Upper lobe of left lung (tissue), 6 donors: ENCODE measurements at places on chromosomes 16 and 17.

- no peaks in the 10 kb centered on the region for H3K36me3 ChIP-seq
- H3K4me1 ChIP-seq = peaks cover 11% of the 10 kb centered on the region
- H3K27me3 ChIP-seq = no peaks in the 10 kb centered on the region
- peak overlapping the region; percentile 39 for H3K27ac ChIP-seq
- DNase-seq = peak; percentile 76
- no peak overlapping the region for H3K4me3 ChIP-seq
Observed at GRCh38 chr16:68778551-68779231, 41.6 kb downstream of the CDH1 start.

DNA sequence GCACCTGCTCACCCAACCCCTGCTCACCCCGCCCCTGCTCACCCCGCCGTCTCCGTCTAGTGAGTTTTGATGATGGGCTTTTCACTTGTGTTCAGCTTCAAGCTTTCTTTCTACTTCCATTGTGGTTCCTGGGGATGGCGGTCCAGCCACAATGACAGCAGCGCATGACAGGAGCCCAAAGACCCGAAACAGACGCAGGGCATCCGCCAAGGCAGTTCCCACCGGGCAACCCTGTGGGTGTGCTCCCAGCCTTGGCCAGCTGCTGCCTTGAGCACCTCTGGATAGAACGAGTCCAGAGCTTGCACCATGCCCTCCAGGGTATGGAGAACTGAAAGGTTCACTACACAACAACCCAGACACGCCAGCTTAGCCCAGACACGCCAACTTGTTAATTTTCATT lies 92.9 kb upstream of the CHMP6 start:
- peaks cover 6% of the 10 kb centered on the region for H3K36me3 ChIP-seq
- H3K4me1 ChIP-seq = peaks cover 3% of the 10 kb centered on the region
- no peak overlapping the region for H3K27ac ChIP-seq
- DNase-seq = no peak
- no peaks in the 10 kb centered on the region for H3K27me3 ChIP-seq

- no peak overlapping the region for H3K27ac ChIP-seq
- H3K4me3 ChIP-seq = no peak overlapping the region
- DNase-seq = no peak
- no peaks in the 10 kb centered on the region for H3K36me3 ChIP-seq
- no peaks in the 10 kb centered on the region for H3K27me3 ChIP-seq
- H3K4me1 ChIP-seq = no peaks in the 10 kb centered on the region
Observed at GRCh38 chr17:77358801-77359200, 218.0 kb downstream of the SEC14L1 start.

DNA sequence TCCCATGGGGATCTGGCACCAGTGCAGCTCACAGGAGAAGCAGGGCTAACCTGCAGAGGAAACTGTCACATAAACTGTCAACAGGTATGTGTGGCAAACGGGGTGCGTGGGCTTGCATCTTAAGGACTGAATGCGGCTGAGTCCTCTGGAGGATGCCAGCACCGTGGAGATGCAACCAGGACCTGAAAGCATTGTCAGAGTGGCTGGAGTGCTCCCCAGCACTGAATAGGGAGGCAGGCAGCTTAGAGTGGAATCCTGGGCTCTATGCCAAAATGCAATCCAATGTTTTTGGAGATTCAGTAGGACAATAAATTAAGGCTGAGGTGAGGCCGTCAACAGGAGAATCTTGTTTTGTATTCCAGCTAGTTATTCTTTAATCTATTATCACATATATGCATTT lies 21.3 kb upstream of the SALL1 start:
- no peaks in the 10 kb centered on the region for H3K27me3 ChIP-seq
- H3K4me1 ChIP-seq = no peaks in the 10 kb centered on the region
- no peak overlapping the region for H3K4me3 ChIP-seq
- H3K27ac ChIP-seq = no peak overlapping the region

DNA sequence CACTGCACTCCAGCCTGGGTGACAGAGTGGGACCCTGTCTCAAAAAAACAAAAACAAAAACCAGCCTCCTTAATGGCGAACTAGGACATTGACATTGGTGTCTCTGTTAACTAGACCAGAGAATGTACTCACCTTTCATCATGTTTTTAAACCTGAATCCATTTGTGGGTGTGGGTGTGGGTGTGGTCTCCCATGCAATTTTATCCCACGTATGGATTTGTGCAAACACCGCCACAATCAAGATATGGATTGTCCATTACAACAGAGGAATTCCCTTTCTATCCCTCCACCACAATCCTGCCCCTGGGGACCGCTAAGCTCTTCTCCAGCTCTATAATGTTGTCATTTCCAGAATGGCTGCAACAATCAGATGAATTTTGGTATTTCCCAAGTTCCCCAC lies 49.9 kb downstream of the DNAH17 start:
- H3K27ac ChIP-seq = no peak overlapping the region
- DNase-seq = no peak
- H3K27me3 ChIP-seq = no peaks in the 10 kb centered on the region
- no peaks in the 10 kb centered on the region for H3K36me3 ChIP-seq

GRCh38 chr17:54662978-54663876 lies 237.4 kb upstream of the TOM1L1 start:
- H3K27me3 ChIP-seq = no peaks in the 10 kb centered on the region
- no peak overlapping the region for H3K27ac ChIP-seq
- no peak for DNase-seq
- H3K36me3 ChIP-seq = no peaks in the 10 kb centered on the region
- H3K4me1 ChIP-seq = no peaks in the 10 kb centered on the region
- H3K4me3 ChIP-seq = no peak overlapping the region

GRCh38 chr17:17568772-17569195 lies 22.7 kb downstream of the PEMT start:
- H3K36me3 ChIP-seq = no peaks in the 10 kb centered on the region
- H3K4me3 ChIP-seq = no peak overlapping the region
- DNase-seq = peak; percentile 80
- H3K27ac ChIP-seq = no peak overlapping the region
- no peaks in the 10 kb centered on the region for H3K27me3 ChIP-seq
- H3K4me1 ChIP-seq = peaks cover 28% of the 10 kb centered on the region

GRCh38 chr16:53131050-53131362 lies 76.2 kb downstream of the CHD9 start:
- peak overlapping the region; percentile 92 for H3K4me3 ChIP-seq
- DNase-seq = no peak
- no peaks in the 10 kb centered on the region for H3K36me3 ChIP-seq
- H3K27ac ChIP-seq = peak overlapping the region; percentile 95
- peaks cover 18% of the 10 kb centered on the region for H3K4me1 ChIP-seq
- H3K27me3 ChIP-seq = no peaks in the 10 kb centered on the region

- peak; percentile 65 for DNase-seq
- no peaks in the 10 kb centered on the region for H3K36me3 ChIP-seq
- no peak overlapping the region for H3K27ac ChIP-seq
- H3K27me3 ChIP-seq = no peaks in the 10 kb centered on the region
- H3K4me1 ChIP-seq = no peaks in the 10 kb centered on the region
- no peak overlapping the region for H3K4me3 ChIP-seq
Observed at GRCh38 chr16:88121886-88122580, 170.8 kb downstream of the BANP start.

GRCh38 chr17:67528751-67529436 lies 151.8 kb downstream of the PITPNC1 start:
- H3K36me3 ChIP-seq = no peaks in the 10 kb centered on the region
- DNase-seq = peak; percentile 84
- H3K4me3 ChIP-seq = peak overlapping the region; percentile 21
- H3K27ac ChIP-seq = no peak overlapping the region

DNA sequence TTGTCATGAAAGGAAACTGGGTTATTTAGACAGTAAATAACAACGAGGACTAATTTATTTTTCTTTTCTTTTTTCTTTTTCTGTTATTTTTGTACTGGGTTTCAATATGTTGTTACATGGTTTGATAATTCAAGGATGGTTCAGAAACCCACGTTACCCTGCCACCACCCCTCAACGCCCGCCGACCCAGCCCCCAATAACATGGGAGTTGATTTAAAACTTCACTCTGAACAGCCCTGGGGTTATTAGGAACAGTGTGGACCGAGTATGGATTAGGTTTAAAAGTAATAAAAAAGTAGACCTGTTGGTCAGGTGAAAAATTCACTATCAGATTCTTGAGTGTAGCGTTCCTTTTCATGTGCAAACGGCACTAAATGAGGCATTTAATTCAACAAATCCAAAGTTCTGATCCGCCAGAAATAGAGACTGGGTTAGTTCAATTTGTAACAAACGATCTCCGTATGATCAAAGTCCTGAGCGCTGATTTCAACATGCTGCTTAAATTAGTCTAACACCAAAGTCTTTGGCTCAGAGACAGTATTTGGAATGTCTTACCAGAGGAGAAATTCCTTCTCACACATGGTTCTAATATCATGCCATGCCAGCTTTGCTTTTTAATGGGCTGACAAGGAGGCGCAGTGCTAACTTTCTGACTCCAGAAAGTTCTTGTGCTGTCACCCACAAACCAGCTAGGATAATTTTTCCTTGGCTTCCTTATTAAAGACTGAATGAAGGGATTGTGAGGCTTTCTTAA lies 173.1 kb upstream of the IRX3 start:
- H3K27me3 ChIP-seq = no peaks in the 10 kb centered on the region
- peak; percentile 54 for DNase-seq
- H3K4me1 ChIP-seq = no peaks in the 10 kb centered on the region
- H3K36me3 ChIP-seq = no peaks in the 10 kb centered on the region

DNA sequence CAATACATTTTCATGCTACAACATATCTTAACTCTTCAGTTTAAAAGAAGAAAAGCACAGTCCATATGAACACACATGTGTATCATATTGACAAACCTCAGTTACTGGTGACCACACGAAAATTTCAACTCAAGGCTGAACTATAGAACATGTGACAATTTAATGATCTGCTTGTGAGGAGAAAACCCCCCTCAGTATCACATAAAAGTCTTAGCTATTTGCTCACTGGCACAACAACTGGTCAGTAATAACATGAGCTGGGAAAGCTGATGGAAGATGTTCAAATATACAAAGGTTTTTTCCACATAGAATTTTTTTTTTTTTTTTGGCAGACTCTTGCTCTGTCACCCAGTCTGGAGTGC lies 19.5 kb downstream of the ZNF652 start:
- H3K27me3 ChIP-seq = no peaks in the 10 kb centered on the region
- peaks cover 21% of the 10 kb centered on the region for H3K4me1 ChIP-seq
- H3K36me3 ChIP-seq = no peaks in the 10 kb centered on the region
- no peak overlapping the region for H3K4me3 ChIP-seq

- peaks cover 28% of the 10 kb centered on the region for H3K36me3 ChIP-seq
- H3K27me3 ChIP-seq = no peaks in the 10 kb centered on the region
- peak overlapping the region; percentile 79 for H3K27ac ChIP-seq
- no peak overlapping the region for H3K4me3 ChIP-seq
Observed at GRCh38 chr17:57109393-57110151, 24.5 kb downstream of the AKAP1 start.

GRCh38 chr16:56986361-56986760 lies 3.0 kb upstream of the NLRC5 start:
- no peaks in the 10 kb centered on the region for H3K36me3 ChIP-seq
- peak overlapping the region; percentile 50 for H3K27ac ChIP-seq

GRCh38 chr16:11032000-11032921 lies 87.9 kb downstream of the CLEC16A start:
- H3K4me1 ChIP-seq = peaks cover 6% of the 10 kb centered on the region
- no peak for DNase-seq
- no peaks in the 10 kb centered on the region for H3K27me3 ChIP-seq
- H3K4me3 ChIP-seq = no peak overlapping the region
- peaks cover 9% of the 10 kb centered on the region for H3K36me3 ChIP-seq

- H3K27ac ChIP-seq = no peak overlapping the region
- no peaks in the 10 kb centered on the region for H3K36me3 ChIP-seq
- no peaks in the 10 kb centered on the region for H3K4me1 ChIP-seq
- DNase-seq = peak; percentile 38
- H3K27me3 ChIP-seq = no peaks in the 10 kb centered on the region
Observed at GRCh38 chr16:57701759-57702371, 7.3 kb downstream of the DRC7 start.

DNA sequence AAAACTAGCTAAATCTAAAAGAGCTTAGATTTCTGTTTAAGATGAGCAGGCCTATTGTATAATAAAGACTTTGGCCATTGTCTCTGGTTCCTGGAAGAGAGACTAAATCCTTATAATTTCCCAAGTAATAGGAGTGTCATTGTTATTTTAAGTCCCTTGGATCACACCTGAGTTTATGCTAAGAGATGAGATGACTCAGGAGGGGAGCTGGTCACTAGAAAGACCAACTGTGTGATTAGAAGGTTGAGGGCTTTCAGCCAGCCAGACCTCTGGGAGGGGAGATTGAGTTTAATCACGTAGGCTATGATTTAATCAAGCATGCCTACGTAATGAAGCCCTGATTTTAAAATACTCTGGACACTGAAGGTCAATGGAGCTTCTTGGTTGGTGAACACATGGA lies 156.9 kb upstream of the C17orf78 start:
- H3K4me1 ChIP-seq = no peaks in the 10 kb centered on the region
- no peak for DNase-seq
- no peaks in the 10 kb centered on the region for H3K27me3 ChIP-seq
- peaks cover 56% of the 10 kb centered on the region for H3K36me3 ChIP-seq
- H3K27ac ChIP-seq = no peak overlapping the region

DNA sequence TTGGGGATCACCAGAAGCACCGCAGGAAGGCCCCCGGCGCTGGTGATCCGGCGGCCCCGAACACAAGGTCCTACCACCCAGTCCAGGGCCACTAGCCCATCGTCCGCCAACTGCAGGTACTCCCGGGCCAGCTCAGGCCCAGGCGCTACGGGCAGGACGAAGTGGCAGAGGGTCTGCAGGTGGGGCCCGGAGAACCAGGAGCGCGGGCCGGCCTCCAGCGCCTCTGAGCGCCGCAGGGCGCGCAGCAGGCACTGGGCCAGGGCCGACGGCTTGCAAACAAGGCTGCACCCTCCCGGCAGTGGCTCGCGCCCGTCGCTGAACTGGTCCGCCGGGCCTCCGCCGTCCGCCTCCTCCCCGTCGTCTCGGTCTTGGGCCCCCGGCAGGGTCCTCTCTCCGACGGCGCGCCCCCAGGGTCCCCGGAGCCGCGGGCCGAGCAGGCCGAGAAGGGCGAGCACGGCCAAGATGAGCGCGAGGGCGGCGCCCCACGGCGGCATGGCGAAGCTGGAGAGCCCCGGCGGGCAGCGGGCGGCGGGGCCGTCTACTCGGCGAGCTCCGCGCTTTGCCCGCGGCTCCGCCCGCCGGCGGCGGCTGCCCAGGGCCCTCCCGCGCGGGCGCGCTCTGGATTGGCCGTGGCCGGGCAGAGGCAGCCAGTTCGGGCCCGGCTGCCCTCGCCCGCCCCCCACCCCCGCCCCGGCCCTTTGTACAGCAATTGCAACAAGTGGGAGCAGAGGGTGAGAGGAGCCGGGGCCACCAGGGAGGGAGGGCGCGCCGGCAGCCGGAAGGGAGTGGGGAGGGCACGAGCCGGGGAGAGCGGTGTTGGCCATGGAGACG lies at the start of gene ABHD15:
Gene ABHD15 (minus strand): TSS at position 565 of the 831 bp plus-strand sequence. CDS start 71 bp downstream, at position 494.
- DNase-seq = peak; percentile 83
- H3K4me3 ChIP-seq = peak within 1 kb of the TSS; percentile 77
- H3K27ac ChIP-seq = peak within 1 kb of the TSS; percentile 84
- H3K36me3 ChIP-seq = peaks cover 5% of the 10 kb centered on the region
- H3K27me3 ChIP-seq = no peaks in the 10 kb centered on the region

DNA sequence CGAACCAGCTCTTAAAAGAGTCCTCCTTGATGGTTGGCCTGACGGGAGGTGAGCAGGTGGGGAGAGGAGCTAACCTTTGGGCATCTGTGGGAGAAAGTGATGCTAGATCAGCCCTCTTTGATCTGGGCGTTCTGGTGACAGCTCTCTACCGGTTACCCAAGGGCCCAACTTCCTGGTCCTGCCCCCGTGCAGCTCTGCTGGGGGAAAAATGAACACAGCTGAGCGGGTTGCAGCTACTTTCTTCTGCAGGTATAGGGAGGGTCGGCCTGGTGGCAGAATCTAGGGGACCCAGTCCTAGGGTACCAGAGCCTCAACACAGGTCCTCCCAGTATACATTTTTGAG lies 2.9 kb downstream of the SHISA9 start:
- H3K4me1 ChIP-seq = peaks cover 3% of the 10 kb centered on the region
- H3K27ac ChIP-seq = no peak overlapping the region
- H3K36me3 ChIP-seq = no peaks in the 10 kb centered on the region
- no peak overlapping the region for H3K4me3 ChIP-seq
